ENCODE measurements at places on chromosomes 2 and 18.

- DNase-seq = no peak
Observed at GRCh38 chr2:102301867-102302362, 9.4 kb upstream of the IL1RL1 start.

DNA sequence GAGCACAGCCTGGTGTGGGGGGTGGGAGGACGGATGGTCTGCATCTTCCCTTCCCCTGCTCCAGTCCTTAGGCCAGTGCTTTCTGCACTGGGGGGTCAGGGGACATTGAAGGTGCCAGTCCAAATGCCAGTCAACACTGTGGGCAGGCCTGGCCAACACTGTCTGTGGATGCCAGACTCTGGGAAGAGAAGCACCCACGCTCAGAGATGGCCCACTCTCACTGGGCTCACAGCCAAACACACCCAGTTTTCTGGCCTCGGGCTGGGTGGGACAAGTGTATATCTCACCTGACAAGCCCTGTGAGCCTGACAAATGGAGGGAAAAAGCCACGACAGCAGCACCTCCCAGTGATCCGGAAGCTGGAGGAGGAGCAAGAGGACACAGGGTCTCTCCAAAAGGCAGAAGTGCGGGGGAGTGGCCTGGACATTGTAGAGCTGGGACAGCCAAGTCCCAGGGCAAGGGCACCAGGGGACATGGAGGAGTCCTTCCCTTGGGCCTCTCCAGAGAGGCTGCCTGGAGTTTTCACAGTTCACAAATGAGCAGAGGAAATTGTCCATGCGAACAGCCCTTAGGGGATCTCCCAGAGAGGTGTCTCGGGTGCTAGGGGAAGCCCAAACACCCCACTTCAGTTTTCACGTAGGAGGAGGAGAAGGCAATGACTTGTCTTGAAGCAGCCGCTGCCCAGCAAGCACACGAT lies 79.3 kb downstream of the SDC1 start:
- DNase-seq = no peak

DNA sequence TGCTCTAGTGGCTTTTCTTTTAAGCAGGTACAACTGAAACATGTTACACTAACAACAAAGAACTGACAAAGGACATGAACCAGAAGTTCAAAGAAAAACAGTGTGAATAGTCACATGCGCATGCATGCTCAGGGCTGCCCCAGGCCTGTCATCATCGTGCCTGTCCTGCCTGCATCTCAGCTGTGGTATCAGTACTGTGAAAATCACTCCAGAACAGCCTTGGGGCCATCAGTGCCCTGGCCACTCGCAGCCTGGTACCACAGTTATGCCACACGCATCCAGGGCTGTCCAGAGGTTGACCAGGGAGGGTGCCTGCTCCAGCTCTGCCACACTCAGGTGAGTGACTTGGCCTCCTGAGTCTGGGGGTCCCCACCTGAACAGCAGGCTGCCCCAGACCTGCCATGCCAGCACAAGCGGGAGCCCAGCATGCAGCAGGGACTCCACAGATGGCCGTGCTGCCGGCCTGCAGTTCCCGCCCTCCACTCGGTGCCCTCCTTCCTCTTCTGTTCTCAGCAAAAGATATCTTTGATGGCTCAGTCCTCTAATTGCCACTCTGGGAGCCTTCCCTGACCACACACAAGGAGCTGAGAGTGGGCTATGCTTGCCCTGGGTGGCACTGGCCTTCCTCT lies 12.3 kb downstream of the LIMS2 start:
- no peak for DNase-seq

- DNase-seq = no peak
Observed at GRCh38 chr2:26355038-26355995, 8.7 kb upstream of the ADGRF3 start.

DNA sequence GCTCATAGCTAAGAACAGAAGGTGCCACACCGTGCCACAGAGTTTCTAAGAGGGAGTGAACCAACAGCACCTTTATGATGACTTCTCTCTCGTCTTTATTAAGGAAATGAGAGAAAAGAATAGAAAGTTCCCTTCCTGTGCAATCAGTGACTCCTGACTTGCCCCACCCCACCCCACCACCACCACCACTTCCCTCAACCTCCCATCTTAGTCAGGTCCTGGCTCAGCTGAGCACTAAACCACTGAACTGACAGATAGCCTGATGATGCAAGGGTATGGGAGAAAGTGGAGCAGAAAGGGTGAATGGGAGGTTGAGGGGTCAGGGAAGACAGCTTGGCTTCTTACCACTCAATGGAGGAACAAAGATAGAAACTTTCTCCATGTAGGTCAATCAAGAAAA lies 75.2 kb upstream of the RMDN2 start:
- no peak for DNase-seq

GRCh38 chr2:210842896-210843295 lies 286.5 kb downstream of the CPS1 start:
- DNase-seq = no peak

DNA sequence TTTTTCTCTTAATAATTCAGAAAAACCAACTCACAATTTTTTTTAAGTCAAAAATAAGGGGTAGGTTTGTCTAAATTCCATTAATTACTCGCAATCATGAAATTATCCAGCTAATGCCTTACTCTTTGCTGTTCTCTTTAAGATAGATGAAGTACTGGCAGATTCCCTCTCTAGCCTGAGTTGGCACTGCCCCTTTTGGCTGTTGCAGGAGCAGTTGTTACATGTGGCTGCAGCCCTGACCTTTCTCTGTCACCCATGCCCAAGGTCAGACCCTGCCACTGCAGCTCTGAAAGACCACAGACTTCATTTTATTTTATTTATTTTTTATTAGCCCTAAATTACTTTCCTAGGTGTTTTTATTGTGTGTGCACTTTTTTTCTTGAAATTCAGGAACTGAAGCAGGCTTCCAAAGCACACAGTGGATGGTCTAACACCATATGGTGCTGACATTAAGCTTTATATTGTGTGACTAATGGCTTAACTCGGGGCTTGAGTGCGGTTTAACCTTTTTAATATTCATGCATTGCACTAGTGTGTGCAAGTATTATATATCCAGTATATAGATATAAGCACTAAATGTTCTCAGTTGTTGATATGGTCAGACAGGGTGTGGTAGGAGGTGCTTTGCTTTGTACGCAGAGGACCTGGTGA lies 313.0 kb downstream of the CDH2 start:
- DNase-seq = no peak

GRCh38 chr2:3207091-3207491 lies 170.5 kb downstream of the EIPR1 start:
- no peak for DNase-seq

Data from activated gamma-delta T cell (primary cell).